ENCODE measurements at places on chromosomes 5 and 9.

DNA sequence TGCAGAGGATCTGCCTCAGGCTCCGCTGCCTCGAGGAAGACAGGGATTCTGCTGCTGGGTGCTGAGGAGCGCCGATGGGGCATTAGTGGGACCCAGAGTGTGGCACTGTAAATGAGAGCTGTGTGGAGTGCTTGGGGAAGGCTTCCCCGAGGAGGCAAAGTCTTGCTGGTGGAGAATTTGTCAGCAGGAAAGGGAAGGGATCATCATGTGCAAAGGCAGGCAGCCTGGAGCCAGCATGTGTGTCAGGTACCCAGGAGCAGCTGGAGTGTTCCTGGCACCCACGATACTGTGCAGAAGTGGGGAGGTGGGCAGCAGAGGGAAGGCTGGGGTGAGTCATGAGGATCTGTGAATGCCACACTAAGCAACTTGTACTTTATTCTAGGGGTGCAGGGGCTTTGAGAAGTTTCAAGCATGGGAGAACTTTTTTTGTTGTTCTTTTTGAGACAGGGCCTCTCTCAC lies 12.3 kb downstream of the B4GALT7 start:
- no peak for DNase-seq

DNA sequence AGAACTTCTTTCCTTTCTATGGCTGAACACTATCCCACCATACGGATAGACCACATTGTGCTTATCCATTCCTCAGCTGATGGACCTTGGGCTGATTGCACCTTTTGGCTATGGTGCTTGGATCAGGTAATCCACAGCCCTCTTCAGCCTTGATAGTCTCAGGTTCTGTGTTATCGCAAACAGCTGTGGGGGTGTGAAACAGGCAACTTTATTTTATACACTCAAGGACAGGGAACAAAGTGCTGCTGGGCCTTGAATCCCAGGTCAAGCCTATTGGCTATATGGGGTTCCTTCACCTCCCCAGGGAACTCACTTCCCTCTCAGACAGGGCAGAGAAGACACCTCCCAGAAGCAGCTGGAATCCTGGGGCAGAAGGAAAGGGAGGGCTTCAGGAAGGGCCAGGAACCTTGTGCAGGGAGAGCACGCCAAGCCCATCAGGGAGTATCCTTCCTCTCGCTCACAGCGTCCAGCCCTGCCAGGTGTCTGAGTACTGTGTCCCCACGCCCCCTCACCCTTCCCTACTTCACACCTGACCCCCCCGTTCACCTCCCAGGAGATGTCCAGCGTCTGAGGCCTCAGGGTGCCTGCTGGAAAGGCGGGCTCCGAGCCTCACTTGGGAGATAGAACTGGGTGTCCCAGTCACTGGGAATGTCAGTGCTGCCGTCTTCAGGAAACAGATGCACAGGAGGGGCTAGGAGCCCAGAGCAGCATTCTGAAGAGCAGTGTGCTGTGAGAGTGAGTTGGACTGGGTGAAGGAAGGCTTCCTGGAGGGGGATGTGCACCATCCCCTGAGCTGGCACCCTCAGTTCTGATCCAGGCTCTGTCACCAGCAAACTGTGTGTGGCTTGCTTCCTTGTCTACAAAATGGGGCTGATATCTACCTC lies 32.8 kb downstream of the AFAP1L1 start:
- no peak for DNase-seq

DNA sequence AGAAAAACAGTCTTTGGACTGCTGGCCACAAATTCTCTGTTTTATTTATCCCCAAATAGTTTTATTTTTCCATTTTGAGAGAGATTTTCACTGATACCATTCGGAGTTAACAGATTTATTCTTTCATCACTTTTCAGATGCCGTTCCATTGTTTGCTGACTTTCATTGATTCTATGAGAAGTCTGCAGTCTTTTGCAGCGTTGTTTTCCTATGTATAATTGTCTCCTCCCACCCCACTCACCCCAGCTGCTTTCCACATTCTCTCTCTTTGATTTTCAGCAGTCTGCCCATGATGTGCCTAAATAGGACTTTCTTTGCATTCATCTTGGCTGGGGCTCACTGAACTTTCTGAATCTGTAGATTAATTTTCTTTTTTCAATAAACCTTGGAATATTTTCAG lies 107.6 kb downstream of the C9orf50 start:
- no peak for DNase-seq

- no peak for DNase-seq
These were observed 99.4 kb upstream of the HAND1 start for GRCh38 chr5:154577416-154577815.

GRCh38 chr9:127796225-127796813 lies 6.4 kb upstream of the FPGS start:
- no peak for DNase-seq

GRCh38 chr5:128062172-128062746 lies 21.3 kb upstream of the SLC12A2 start:
- no peak for DNase-seq

- DNase-seq = no peak
These were observed 29.0 kb upstream of the MYORG start for GRCh38 chr9:34405719-34406118.

DNA sequence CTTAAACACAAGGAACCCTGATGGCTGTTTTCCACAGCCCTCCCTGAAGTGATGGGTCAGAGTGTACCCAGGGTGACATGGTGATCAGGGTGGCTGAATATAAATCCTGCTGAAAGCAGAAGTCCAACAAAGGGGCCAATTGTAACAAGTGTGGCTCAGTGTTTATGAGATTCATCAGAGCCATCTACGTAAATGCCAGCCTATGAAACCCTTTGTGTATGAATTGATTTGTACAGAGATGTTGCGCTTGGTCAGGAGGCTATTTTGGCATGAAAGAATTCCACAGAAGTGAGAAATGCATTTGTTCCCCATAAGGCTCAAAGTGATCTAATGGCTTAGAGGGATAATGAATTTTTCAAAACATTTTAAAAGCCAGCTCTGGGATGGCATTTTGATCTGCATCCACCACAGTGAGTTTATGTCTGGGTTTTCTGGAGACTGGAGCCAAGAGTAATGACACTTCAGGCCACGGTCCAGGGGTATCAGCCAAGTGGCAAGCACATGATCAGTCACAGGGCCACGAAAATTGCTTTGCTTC lies 12.4 kb downstream of the PRUNE2 start:
- DNase-seq = no peak

- DNase-seq = no peak
These were observed 3.8 kb upstream of the EXOC3 start for GRCh38 chr5:439181-439580.

GRCh38 chr5:66805514-66806430 lies 209.6 kb downstream of the MAST4 start:
- no peak for DNase-seq

- DNase-seq = no peak
These were observed 37.4 kb downstream of the CSNK1G3 start for GRCh38 chr5:123549256-123549904.

DNA sequence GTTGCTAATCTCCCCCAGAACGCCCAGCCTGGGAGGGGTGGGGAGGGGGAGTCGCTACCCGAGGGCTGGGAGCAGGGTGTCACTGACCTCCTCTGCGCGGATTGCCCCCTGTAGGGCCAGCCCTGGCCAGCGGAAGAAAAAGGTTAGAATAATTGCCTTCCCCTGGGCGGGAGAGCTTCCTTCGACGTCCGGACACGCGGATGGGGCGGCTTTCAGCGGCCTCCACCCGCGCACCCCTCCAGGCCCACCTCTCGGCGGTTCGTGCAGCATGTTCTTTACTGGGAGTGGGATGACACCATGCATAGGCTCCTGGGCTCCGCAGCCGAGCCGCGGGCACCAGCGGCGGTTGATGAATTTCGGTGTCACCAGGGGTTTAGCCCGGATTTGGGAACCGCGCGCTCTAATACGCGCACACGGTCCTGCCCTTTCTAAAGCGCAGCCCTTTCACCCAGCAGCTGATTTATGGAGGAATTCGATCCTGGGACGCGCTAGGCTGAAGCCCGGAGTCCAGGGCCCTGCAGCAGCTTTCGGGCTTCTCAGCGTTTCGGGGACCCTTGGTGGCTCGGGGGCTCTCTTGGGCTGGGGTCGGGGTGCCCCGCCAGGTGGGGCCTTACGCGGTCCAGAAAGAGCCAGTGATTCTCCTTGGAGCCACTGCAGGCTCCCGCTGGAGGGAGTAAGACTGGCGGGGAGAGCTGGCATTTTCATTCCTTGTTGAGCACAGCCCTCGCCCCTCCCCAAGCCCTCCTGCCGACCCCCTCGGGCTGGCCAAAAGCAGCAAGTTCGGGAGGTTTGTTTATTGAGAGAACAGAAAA lies 10.1 kb downstream of the LMX1B start:
- DNase-seq = no peak
